G401 (cell line): ENCODE measurements at places on chromosomes 12 and 14. TPM values are rescaled to one million over a fixed set of nuclear protein-coding genes. Genes with fewer than 3 reads are reported as not detected.
A peak's percentile ranks its signal among the peaks of the same experiment; 100 is the strongest.

PTGDR gene
- not detected in 2 replicates for total RNA-seq

LALBA gene
- total RNA-seq: not detected in 2 replicates

EID3 gene
- 0.51 and 1.7 TPM in 2 replicates for total RNA-seq

DNA sequence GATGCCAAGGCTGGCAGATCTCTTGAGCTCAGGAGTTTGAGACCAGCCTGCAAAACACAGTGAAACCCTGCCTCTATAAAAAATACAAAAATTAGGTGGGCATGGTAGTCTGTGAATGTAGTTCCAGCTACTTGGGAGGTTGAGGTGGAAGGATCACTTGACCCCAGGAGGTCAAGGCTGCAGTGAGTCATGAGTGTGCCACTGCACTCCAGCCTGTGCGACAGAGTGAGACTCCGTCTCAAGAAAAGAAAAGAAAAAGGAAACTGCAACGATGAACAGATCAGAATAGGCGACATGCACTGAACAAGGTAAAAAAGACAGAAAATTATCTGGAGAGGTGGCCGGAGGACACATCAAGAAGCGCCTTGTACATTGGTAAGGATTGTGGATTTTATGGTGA lies 273.7 kb upstream of the AMIGO2 start:
- DNase-seq: no peak

DNA sequence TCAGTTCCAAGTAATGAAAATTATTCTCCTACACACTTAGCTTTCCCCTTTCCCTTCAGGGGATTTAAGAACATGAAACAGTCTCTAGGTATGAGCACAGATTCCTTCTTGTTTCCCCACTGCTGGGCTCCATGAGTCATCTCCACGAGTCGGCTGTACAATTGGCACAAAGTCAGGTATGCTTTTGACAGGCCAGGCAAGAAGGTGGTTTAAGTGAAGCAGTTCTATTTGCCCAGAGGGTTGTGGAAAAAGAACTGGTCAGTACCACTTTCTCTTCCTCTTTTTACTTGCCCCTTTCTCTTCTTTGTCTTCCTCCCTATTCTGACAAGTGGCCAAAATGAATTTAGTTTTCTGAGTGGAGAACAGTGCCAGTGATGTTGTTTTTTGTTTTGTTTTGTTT lies 16.3 kb downstream of the DYNC1H1 start:
- peak; percentile 76 for DNase-seq

GRCh38 chr12:55060470-55060869 lies 40.7 kb downstream of the NEUROD4 start:
- no peak for DNase-seq

GRCh38 chr12:117033382-117034221 lies 65.6 kb downstream of the TESC start:
- DNase-seq: peak; percentile 29

GRCh38 chr12:100164153-100164704 lies 21.6 kb upstream of the BLTP3B start:
- DNase-seq: no peak
